ENCODE measurements at places on chromosomes 1 and 21.

GRCh38 chr21:40404396-40404800, 442.6 kb downstream of the DSCAM start:
- no peak for DNase-seq

- no peak for DNase-seq
Observed at GRCh38 chr1:211353562-211354212, 27.1 kb downstream of the TRAF5 start.

- DNase-seq: no peak
Observed at GRCh38 chr1:59730759-59731478, 83.8 kb upstream of the HOOK1 start.

GRCh38 chr1:223870617-223871574, 25.1 kb upstream of the TP53BP2 start:
- no peak for DNase-seq

DNA sequence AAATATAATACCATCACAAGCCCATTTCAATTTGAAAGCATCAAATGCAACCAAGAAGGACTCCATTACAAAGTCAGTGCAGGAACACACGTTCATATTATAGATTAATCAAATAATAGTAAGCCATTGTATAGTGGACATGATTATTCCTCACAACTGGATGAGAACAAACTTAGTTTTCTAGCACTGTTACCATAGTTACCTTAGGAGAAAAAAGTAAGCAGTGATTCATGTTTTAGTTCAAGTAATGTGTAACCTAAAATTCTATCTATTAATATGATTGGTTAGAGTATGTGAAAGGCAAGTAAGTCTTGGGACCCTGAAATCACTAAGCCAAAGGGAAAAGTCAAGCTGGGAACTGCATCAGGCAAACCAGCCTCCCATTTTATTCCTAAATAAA, 15.2 kb downstream of the SSX2IP start:
- DNase-seq: no peak

DNA sequence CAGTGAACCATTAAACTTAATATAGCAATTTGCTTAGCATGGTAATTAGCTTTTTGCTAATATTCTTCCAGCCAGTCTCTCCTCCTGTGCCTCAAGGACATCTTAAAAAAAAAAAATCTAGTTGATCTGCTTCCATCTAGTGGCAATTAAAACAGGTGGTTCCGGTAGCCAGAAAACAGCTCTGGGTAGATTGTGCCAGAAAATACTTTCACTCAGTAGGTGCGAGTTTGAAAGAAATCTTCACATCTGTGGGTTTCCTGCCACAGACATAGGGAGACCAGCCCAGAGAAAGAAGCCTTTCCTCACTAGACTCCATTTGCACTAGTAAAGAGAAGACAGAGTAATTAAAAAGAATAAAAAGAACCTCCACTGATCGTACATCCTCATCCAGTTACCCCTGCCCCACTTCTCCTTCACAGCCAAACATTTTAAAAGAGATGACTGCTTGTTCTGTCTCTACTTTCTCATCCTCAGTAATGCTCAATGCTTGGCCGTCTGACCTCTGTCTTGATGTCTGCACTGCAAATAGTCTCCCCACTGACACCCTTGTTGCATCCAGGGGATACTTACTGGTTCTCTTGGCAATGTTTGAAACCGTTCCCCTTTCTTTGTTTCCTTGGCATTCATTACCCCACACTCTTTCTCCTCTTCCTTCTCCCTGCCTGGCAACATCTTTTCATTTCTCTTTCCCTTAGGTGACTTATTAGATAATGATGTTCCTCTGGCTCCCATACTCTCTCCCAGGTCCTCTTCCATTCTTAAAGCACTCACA, 16.9 kb downstream of the SELL start:
- no peak for DNase-seq

Measured in stimulated activated CD8-positive, alpha-beta memory T cell treated with anti-CD3 and anti-CD28 coated beads, Interleukin-7, amount 100 ng/mL, for 1 hour (primary cell).